ENCODE measurements at places on chromosomes 16 and 17. TPM values are rescaled to one million over a fixed set of nuclear protein-coding genes. Genes with fewer than 3 reads are reported as not detected.

CSH1 gene
- 8.2 TPM for total RNA-seq

TBC1D3K gene
- not detected for total RNA-seq

NOS2 gene
- not detected for total RNA-seq

CIITA gene
- 8.6 TPM for total RNA-seq

C1QTNF1 gene
- not detected for total RNA-seq

Data from activated T-helper 17 cell treated with anti-CD3 and anti-CD28 coated beads, Interleukin-2, amount 50 U/mL, for 72 hours (primary cell).